Left lobe of liver (tissue), 2 donors: ENCODE measurements at places on chromosomes 2 and 18. TPM values are rescaled to one million over a fixed set of nuclear protein-coding genes. Genes with fewer than 3 reads are reported as not detected.
A peak's percentile ranks its signal among the peaks of the same experiment; 100 is the strongest.

The PSMA8 gene
- not detected for total RNA-seq

DNA sequence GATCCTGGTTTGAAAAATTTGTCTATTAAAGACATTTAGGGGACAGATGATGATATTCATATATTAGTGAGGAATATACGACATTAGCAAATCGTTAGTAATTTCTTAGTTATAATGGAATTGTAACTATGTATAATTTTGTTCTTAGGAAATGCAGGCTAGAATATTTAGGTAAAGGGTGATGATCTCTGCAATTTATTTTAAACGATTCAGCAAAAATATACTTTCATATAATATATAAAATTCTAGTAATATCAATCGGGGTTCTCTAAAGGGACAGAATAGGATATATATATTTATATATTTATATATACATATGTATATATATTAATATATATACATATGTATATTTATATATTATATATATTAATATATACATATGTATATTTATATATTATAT is 142.5 kb upstream of the DNAJC10 start:
- DNase-seq: no peak

- DNase-seq: no peak
Observed at GRCh38 chr18:35352283-35352682, 8.1 kb upstream of the ZNF24 start.

- DNase-seq: no peak
Observed at GRCh38 chr18:57809190-57809589, 6.1 kb upstream of the ATP8B1 start.

DNA sequence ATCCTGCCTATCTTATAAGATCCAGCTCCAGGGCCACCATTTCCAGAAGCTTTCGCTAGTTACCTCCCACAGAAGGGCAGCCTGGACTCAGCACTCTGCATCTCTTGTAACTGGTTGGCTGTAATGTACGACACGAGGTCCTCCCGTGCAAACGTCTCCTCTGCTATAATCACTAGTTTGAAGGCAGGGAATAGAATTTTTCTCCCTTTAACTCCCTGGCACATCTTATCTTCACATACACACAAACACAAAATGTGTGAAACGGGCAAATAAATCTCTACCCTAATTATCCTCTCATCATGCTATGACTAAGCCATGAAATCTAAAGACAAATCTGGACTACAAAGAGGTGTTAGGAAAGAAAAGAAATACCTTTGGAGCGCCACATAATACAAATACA is 36.8 kb downstream of the RNU4ATAC start:
- DNase-seq: no peak

- DNase-seq: no peak
Observed at GRCh38 chr2:31378791-31379501, 35.6 kb downstream of the XDH start.

The LAMA3 gene
- total RNA-seq: 1.5 TPM

The KIF1A gene
- 1.1 TPM for total RNA-seq

The GMPPA gene
- 43.4 TPM for total RNA-seq

- no peak for DNase-seq
Observed at GRCh38 chr2:165778653-165779451, 15.2 kb downstream of the GALNT3 start.

- peak; percentile 63 for DNase-seq
Observed at GRCh38 chr2:64192664-64193105, 48.5 kb upstream of the PELI1 start.

The KCNG2 gene
- total RNA-seq: not detected

DNA sequence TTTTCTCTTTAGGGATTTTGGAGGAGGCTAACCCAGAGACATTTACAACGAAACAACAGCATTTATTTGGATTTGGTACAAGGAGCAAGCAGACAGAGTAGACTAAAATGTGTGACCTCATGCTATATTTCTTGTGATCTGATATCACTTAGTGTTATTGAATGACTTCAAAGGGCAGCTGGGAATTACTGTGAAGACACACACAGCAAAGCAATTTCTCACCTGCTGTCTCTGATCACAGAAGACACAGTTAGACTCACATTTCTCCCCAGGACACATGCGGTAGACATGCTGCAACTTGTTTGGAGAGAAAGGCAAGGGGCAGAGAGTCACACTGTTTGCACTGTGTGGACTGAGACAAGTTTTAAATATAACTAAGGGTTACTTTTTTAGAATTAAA is 67.5 kb downstream of the LTBP1 start:
- no peak for DNase-seq

DNA sequence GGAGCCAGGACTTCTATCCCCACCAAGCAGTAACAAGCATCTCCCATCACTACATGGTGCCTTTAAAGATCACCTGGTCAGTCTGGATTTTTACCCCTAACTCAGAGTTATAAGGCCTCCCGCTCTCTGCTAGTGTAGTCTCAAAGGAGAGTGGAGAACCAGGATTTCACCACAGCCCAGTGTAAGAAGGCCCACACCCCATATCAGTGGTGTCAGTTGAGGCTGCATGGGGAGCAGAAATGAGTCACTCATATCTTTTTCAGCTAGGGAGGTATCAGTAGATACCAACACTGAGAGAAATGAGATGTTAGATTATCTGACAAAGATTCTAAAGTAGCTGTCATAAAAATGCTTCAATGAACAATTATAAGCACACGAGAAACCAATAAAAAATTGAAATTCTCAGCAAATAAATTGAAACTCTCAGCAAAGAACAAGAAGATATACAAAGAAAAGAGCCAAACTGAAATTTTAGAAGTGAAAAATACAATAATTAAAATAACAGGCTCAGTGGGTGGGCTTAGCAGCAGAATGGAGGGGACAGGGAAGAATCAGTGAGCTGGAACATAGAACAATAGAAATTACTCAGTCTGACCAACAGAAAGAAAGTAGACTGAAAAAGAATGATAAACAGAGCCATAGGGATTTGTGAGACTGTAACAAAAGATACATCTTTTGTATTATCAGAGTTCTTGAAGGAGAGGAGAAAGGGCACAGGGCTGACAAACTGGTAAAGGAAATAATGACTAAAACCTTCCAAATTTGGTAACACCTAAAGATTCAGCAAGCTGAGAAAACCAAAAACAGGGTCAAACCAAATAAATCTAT is 257.7 kb downstream of the ANAPC1 start:
- no peak for DNase-seq

The TUBA3D gene
- 0.15 TPM for total RNA-seq

DNA sequence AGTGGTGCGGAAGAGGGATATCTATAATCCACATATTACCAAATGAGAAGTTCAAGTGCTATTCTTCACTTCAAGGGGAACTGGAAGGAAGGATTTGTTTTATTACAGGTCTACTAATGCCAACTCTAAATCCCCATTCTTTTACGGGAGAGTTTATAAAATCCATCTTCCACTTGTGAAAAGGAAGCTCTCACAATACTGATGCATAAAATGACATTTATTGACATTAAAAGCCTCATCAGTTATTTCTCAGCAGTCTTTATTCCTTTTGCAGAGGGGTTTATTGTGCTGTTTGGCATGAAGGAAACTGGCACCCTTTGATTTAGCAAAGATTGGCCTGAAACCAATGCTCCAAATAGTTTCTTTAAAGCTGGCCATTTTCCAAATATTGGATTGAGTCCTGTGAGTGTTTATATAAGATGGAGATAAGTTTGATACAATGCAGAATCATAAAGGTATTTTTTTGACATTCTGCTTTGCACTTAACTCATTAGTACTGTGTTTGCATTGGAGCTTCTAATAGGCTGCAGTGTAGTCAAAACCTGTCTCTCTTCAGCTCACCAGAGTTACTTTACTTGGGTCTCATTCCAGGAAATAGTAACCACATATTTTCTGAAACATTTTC is 26.6 kb downstream of the LRP1B start:
- DNase-seq: no peak

DNA sequence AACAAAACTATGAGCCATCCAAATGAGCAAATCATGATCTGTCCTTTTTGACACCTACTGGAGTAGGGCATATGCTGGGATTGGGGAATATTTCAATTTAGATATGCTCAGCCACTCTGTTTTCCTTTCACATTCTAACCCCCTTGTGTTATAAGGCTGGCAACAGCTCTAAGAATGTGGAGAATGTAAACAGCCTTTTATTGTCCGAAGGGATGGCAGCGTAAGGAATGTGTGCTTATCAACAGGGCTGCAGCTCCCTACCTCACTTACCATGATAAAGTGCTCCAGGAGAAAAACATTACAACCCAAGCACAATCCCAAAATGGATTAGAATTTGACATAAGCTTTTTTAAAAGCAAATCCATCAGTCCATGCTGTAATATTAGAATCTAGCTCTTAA is 2.2 kb downstream of the NXPH2 start:
- DNase-seq: no peak

- no peak for DNase-seq
Observed at GRCh38 chr2:188693771-188694170, 280.4 kb upstream of the COL3A1 start.

The IL18R1 gene
- total RNA-seq: 7.6 TPM

DNA sequence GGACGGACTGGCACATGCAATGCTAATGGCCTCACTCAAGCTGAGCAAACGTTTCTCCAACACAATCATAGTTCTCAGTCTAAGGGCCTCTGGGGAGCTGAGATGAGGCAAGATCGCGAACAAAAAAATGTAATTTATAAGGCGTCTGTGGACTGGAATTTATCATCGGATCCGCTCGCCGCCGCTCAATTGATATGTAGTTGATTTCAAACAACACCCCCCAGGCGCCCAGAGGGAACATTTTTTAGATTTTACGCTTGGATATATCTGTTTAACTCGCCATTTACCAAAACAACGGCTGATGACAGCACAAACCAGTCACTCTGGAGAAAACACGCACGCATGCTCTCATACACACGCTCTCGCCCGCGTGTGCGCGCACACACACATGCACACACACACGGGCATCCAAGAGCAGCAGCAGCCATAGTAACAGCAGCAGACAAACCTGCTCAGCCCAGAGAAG is 335.8 kb downstream of the SMAD2 start:
- DNase-seq: no peak

The ALPG gene
- not detected for total RNA-seq

- DNase-seq: no peak
Observed at GRCh38 chr2:226873051-226873620, 37.3 kb downstream of the RHBDD1 start.

- no peak for DNase-seq
Observed at GRCh38 chr2:58056192-58056916, 9.7 kb downstream of the VRK2 start.

The ING5 gene
- total RNA-seq: 20.7 TPM

The ARHGAP25 gene
- total RNA-seq: 4.7 TPM

- DNase-seq: no peak
Observed at GRCh38 chr2:200494048-200494447, 15.8 kb downstream of the KCTD18 start.

DNA sequence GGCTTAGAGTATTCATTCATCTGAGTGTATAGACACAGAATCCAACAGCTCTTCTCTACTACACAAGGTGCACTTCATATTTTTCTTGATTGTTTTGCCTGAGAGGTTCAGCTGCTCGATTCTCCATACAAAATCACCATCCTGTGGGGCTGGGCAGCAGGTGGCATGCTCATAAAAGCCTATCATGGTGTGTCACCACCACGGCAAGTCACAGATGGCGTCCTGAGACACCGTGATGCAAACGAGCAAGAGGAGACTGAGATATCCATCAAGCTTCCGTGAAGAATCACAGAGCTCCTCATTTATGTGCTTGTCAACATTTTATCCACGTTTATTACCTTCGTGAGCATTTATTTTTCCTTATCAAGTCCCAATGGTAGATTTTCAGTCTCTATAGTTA is 22.4 kb upstream of the NRP2 start:
- DNase-seq: no peak

- no peak for DNase-seq
Observed at GRCh38 chr2:176477336-176477735, 208.1 kb downstream of the MTX2 start.

The MBOAT2 gene
- 0.91 TPM for total RNA-seq

DNA sequence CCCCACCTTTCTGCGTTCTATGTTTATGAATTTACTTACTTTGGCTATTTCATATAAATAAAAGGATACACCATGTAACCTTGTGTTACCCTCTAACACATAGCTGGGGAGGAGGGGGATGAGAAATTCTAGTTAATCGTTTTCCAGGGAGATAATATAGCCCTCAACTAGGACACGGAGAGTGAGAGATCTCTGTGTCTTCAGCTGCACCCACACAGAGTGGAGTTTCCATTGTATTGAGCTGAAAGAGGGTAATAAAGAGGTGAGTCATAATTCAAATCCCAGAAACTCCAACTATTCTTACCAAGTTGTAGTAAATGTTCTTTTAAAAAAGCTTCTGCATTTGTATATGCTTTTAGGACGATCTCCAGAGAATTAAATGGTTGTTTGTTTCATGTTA is 110.1 kb upstream of the SULT1C3 start:
- DNase-seq: no peak

The CRYGD gene
- total RNA-seq: not detected
